ENCODE measurements at places on chromosomes 3 and 15.

DNA sequence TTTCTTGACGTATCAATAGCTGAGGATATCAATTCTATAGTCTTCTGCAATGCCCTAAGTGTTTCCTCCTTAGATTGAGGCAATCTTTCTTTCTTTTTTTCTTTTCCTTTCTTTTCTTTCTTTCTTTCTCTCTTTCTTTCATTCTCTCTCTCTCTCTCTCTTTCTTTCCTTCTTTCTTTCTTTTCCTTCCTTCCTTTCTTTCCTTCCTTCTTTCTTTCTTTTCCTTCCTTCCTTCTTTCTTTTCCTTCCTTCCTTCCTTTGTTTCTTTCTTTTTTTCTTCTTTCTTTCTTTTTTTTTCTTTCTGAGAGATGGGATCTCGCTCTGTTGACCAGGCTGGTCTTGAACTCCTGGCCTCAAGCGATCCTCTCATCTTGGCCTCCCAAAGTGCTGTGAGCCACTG, 10.0 kb upstream of the DNAAF4 start:
- no peak for DNase-seq

- no peak for DNase-seq
Measured at GRCh38 chr3:69203631-69204314, 81.4 kb upstream of the LMOD3 start.

DNA sequence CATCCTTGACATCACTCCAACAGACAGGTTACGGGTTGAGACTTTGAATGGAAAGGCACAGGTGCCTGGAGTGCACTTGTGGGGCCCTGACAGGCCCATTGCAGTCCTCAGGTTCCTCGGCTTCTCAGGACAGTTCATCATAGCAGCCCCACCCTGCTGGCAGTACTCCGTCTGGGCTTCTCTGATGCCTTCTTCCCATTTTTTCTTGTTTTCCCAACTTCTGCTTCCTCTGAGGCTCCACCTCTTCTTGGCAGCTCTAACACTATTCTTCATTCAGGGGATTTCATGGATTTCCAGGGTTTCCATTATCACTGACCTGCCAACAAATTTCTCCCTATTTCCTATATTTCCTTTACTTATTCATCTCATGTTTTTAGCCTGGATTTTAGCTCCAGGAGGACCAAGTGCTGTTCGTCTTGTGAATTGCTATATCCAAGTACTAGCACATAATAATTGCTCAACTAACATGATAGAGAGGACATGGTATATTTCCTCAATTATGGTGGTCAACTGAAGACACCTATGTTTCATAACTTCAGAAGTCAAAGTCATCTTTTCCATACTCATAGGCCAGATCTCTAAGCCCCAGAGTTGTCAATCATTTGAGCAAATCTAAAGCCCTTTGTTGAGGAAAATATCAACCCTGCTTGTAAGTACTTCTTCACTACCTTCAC, 16.2 kb downstream of the NCEH1 start:
- DNase-seq, result no peak

DNA sequence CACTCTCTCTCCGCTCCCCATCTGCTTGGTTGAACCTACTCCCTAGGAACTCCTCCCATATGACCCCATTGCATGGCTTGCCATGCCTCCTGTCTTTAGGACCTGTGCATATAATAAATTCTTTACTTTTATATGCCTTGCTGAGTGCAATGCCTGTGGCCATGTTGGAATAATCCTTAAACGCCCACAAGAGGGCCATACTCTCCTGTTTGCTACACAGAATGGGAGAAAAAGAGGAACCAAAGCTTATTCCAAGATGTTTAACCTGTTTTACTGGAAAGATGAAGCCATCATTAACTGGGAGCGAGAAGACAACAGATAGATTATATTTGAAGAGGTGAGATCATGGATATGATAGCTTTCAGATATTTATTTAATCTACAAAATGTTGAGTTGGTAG, 1097.8 kb downstream of the NAALADL2 start:
- no peak for DNase-seq

- DNase-seq, result no peak
Measured at GRCh38 chr15:51499379-51499976, 123.1 kb downstream of the DMXL2 start.

DNA sequence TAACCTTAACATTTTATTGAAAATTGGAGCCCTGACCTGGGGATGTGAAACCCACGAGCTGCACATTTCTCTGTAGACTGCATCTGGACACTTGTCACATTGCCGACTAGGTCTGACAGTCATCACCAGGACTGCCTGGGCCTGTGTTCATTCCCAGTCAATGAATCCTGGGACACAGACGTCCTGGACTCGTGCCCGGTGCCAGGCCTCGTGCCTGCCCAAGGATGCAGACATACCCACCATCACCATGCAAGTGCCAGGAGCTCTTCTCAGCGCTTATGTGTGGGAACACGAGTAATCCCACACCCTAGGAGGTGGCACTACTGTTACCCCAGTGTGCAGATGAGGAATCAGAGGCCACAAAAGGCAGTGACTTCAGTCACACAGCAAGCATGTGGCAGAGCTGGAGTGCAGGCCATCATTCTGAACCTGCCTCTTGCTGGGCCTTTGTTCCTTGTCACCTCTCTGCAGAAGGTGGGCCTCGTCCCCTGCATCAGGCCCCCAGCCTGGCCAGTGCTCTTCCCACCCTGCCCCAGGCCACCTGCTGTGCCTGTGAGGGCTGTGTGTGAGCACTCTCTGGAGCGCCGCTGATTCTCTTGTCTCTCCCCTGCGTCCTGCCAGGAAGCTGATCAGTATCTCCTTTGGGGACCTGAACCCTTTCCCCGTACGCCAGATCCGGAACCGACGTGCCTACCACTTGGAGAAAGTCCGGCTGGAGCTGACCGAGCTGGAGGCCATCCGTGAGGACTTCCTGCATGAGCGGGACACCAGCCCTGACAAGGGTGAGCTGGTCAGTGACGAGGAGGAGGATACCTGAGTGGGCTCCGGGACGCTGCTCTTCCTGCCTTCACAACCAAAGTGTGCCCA, 58.5 kb downstream of the ADAMTS7 start:
- DNase-seq, result no peak

DNA sequence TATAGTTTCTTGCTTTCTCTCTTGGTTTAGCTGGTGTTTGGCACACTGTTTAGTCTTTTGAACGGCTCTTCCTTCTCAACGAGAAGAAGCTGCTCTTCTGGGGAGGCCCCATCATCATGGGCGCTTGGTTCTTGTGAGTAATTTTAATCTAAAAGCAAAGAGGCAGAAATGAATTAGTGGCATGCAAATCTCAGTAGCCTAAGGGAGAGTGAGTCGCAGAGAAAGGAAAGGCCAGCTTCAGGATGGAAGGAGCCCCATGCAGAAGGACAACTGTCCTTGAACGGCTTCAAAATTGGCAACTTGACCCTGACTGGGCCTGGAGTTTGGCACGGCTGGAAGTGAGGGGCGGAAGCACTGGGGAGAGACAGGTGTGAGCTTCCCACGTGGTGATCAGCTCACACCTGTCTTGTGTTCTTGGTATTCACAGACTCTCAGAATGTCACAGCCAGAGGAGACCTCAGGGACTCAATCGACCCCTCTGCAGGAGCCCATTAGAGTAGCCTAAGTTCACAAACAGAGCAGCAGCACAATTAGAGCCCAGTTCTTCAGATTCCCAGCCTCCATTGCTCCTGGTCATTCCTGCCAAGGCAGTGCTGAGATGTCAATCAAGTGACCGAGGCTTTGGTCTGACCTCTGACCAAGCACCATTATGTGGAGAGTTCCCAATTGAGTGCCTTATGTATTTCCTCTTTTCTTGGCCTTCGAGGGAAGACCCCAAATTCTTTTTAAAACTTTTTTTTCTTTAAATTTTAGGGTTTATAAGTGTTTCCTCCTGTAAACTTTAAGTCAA, 41.3 kb upstream of the ETV5 start:
- no peak for DNase-seq

DNA sequence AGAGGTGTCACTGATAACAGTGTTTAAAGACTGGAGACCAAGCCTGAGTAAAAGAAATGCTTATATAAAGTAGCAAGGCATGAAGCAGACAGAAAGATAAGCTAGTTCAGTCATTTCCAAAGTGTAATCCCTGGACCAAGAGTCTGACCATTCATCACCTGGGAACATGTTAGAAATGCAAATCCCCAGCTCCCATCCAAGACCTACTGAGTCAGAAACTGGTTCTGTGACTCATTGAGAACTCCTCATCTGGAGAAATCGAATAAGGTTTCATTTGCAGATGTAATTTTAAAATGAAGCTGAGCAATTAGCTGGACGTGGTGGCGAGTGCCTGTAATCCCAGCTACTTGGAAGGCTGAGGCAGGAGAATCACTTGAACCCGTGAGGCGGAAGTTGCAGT, 473.9 kb upstream of the UBE2E2 start:
- DNase-seq, result no peak

DNA sequence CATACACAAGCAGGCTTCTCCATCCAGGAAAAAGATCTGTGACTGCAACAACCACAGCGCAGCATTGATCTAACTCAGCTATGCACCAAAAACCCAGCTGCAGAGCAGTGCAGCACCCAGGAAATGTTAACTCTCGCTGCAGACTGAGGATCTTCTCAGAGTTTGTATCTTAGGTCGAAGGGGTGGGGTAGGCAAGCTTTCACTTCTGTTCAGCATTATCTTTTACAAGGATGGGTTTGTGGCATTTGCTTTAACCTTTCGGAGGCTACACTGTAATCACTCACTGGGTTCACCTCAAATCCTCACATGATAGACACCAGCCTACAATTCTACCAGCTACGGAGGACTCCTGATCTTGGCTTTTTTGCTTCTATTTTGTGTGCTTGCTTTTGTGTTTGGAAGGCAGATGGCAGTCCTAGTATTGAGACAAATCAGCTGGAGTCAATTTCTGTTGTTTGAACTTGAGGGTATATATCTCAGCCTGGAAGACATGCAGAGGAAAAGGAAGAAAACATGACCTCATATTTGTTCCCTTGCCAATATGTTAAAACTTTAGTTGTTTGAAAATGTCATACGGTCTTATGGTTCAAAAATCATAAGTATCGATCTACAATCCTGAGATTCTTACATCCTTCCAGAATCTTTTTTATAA, 25.2 kb downstream of the LRRK1 start:
- no peak for DNase-seq

DNA sequence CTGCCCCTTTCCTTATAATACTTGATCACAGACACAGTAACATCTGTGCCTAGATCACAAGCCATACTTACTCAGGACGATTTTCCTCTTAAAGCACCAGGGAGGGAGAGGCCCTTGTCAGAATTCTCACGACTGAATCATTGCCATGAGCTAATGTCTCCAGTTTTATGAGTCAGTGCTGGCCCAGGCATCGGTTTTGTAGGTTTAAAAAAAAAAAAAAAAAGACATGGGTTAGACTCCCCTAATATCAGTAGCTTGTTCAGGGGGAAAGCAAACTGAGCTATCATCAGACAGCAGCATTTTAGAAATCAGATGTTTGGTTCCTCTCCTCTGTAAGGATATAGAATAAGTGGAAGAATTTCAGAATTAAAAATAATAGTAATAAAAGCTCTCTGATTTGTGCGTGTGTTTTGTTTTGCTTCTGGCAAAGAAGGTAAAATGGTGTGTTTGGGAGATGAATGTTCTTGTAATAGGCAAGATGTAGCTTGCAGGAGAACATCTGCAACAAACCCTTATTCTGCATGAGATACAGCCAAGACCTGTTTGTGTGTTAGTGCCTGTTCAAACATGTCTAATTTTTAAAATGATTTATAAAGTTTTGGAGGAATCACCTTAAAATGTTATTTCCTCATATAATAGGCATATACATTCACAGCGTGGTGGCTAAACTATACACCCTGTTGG, 193.6 kb downstream of the TP63 start:
- no peak for DNase-seq

- no peak for DNase-seq
Measured at GRCh38 chr3:73401059-73401458, 223.7 kb downstream of the PDZRN3 start.

DNA sequence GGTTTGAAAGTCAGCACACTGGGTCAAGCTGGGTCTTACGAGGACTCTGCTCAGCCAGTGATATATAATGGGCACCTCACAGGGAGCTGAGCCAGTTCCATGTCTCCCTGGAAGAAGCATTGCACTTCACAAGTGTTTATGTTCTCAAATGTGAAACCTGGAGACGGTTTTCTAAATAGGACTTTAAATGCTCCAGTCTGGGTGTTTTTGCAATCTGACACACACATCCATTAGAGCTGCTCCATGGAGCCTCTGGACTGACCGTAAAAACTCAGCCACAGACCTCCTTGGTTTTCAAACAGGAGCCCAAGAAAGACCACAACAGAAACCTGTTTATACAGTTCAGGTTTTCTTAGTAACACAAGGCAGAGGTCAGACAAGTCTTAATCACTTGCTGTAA, 201.3 kb upstream of the LRIG1 start:
- DNase-seq, result no peak

DNA sequence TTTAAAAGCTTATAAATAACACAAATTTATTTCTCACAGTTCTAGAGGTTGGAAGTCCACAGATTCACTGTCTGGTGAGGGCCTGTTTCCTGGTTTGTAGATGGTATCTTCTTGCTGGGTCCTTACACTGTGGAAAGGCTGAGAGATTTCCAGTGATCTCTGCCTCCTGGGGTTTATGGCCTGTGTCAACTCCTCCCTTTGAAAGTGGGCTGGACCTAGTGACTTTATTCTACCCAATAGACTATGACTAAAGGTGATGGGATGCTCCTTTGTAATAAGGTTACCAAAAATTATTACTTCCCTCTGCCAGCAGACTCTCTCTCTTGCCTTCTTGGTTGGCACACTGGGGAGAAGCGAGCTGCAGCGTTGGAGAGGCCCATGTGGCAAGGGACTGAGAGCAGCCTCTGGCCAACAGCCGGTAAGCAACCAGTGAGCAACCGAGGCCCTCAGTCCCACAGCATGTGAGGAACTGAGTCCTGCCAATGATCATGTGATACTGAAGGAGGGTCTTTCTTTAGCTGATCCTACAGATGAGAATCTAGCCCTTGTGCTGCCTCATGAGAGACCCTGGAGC, 14.0 kb upstream of the COPG1 start:
- DNase-seq, result no peak

DNA sequence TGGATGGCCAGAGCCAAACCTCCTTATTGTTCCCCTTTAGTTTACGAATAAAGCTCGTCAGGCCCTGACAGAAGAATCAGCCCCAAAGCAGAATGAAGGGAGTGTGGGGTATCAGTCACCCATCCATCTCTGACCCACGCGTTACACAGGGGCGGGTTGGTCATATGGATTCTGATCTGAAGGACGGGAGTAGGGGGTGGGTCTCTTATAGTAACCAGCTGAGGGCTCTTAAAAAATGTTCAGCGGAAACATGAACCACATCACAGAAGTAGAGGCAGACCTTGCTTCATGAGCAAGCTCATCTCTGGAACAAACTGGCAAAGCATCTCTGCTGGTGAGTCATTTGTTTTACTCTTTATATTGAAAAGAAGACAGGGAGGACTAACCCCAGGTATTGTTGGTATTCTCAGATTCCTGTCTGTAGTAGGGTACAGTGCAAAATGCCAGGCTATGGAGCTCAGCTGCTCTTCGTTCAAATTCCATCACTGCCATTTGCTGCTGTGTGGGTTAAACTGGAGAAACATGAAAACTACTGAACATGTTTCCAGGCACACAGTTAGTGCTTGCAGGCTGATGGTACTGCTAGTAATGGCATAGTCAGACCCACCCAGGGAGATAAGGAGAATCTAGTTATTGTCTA, at the start of gene CXCR6:
CXCR6 (plus strand) TSS at position 258 of the 640 bp plus-strand sequence. CDS start 3,018 bp downstream, outside the sequence.
- DNase-seq, result no peak

Measured in CD4-positive, alpha-beta T cell (primary cell).